ENCODE measurements at places on chromosomes 3 and 15.

DNA sequence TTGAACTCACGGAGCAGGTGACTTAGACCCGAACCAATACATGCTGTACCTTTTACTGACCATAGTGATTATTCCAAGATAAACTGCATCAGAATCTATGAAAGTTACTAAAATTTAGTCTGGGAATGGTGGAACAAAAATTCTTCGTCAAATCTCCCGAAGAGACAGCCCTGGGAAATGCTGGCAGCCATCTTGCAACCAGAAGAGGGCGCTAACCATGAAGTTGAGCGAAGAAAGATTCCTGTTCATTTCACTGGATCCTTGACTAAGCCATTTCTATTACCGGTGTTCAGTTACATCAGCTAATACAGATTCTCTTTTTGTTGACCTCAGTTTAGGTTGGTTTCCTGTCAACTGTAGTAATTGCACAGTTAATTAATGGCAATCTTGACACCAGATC, 199.6 kb downstream of the SLC9A9 start:
- DNase-seq, result no peak

DNA sequence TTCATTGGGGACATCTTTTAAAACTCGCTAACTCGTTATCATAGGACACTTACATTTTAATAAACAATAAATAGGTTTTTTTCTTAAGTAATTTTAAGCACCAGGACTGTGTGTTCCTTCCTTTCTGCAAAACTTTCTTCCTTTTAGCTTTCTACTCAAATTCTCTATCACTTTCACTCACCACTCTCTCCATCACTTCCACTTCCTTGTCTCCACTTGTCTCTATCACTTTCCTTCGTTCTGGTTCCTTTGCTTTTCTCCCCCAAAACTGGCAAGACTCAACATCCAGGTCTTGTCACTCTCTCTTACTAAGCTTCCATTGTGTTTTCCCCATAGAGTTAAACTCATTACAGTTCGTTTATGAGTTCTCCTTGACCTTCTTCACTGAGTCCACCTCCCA, 99.0 kb downstream of the ZPLD1 start:
- no peak for DNase-seq

DNA sequence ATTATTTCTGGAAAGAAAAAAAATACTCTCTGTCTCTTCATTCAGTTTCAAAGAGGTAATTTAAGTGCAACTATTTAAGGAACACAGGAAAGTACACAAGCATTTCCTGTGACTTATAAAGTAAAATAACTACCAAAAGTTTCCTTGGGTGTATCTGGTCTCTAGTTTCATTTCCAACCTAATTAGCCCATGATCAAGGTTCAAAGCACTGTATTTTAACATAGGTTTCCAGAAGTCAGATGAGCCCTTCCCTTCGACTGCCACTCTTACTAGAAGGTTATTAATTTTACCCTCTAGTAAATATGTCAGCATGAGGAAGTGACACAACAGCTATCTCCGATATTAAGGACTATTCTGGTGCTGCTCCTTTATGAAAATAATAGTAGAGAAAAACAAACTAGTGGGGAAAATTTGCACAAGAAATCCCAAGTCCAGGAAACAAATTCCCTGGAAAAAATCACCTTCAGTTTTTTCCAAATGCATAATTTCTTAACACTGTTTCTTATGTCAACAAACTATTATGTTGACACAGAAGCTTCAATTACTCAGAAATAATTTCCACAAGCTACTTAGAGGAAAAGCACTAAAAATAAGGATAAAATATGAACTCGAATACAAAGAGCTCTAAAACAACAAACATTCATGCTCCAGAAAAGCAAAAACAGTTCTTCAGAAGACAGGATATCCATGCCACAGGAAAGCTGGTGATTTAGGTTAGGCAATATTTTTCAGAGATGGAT, 35.3 kb downstream of the CCPG1 start:
- no peak for DNase-seq

GRCh38 chr15:86756688-86757087, 677.0 kb downstream of the AGBL1 start:
- DNase-seq, result no peak

- DNase-seq, result no peak
These were observed 7.1 kb downstream of the ECE2 start for GRCh38 chr3:184282941-184283340.

- DNase-seq, result no peak
These were observed 6.5 kb upstream of the GSK3B start for GRCh38 chr3:120100711-120101110.

DNA sequence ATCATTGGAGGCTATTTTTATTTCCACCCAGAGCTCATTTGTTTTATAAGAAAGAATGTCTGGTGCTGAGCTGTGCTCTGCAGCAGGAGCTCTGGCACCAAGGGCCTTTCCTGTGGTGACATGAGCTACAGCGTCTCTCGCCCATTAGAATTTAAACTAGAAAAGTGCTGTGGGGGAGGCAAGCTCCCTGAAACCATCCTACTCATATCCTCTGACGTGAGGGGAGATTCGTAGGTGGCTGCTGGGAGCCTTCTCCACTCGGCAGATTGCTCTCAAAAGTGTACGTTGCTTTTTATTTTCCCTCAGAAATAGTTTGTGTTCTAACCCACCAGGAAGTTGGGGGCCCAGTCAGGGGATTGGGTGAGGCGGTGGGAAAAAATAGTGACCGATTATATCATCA, 76.3 kb upstream of the ARHGEF3 start:
- DNase-seq, result no peak

- no peak for DNase-seq
These were observed 21.5 kb upstream of the MORF4L1 start for GRCh38 chr15:78850941-78851755.

DNA sequence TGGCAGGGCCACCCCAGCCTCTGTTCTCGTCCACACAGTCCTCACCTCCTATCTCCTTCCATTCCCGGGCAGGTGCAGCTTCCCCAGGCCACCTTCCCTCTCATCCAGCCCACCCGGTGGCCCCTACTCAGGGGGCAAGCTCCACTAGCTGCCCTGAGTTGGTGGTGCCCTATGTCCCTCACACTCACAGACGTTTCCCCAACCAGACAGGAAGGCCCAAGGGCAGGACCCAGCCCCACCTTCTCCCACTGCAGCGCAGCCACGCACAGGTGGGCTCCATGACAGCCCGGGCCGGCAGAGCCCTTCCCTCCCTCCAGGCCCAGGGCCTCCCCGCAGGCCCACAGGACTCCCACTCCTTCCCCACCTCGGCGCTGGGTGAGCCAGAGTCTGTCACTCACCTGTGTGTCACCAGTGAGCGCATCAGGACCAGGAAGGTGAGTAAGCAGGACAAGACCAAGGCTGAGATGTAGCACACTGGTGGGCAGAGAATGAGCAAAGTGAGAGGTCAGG, 11.1 kb downstream of the ISLR start:
- no peak for DNase-seq

DNA sequence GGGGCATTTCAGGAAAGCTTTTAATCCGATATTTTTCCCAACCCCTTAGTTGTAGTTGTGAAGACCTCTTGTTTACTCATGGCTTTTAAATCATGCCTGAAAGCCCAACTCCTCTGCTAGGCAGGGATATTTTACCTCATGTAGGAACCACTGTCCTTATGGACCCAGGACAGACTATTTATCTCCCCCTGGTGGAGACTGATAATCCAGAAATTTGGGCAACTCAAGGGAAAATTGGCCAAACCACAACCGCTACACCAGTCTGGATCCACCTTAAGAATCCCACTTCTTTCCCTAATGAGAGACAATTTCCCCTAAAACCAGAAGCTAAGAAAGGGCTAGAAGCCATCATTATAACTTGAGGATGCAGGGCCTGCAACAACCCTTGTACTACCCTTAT, 248.1 kb upstream of the STAC start:
- DNase-seq, result no peak

- DNase-seq, result no peak
These were observed 56.7 kb upstream of the MCF2L2 start for GRCh38 chr3:183485093-183485492.

DNA sequence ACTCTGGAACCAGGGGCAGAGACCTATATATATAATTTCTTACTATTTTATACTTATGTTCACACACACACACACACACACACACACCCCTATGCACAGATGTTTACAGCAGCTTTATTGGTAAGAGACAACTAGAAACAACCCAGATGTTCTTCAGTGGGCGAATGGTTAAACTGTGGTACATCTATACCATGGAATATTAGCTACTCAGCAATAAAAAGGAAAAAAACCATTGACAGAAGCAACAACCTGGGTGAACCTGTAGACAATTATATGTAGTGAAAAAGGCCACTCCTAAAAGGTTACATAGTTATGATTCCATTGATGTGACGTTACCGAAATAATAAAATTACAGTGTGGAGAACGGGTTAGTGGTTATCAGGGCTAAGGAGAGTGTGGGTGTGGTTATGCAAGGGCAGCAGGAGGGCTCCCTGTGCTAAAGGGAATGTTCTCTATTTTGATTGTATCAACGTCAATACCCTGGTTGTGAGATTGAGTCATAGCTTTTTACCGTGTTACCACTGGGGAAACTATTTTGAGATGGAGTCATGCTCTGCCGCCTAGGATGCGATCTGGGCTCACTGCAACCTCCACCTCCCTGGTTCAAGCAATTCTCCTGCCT, 85.5 kb downstream of the FLNB start:
- no peak for DNase-seq

All from GM04504 (cell line).